ENCODE measurements at places on chromosomes 7 and 10. TPM values are rescaled to one million over a fixed set of nuclear protein-coding genes. Genes with fewer than 3 reads are reported as not detected.

- H3K36me3 ChIP-seq, result no peaks in the 10 kb centered on the region
- no peak overlapping the region for H3K27ac ChIP-seq
- H3K27me3 ChIP-seq, result no peaks in the 10 kb centered on the region
- DNase-seq, result no peak
- peaks cover 10% of the 10 kb centered on the region for H3K4me1 ChIP-seq
These were observed 208.6 kb downstream of the SKAP2 start for GRCh38 chr7:26655781-26656180.

GRCh38 chr7:70812511-70812910, 319.4 kb upstream of the GALNT17 start:
- no peaks in the 10 kb centered on the region for H3K36me3 ChIP-seq
- no peak overlapping the region for H3K27ac ChIP-seq
- DNase-seq, result no peak
- no peaks in the 10 kb centered on the region for H3K4me1 ChIP-seq
- H3K4me3 ChIP-seq, result no peak overlapping the region

DNA sequence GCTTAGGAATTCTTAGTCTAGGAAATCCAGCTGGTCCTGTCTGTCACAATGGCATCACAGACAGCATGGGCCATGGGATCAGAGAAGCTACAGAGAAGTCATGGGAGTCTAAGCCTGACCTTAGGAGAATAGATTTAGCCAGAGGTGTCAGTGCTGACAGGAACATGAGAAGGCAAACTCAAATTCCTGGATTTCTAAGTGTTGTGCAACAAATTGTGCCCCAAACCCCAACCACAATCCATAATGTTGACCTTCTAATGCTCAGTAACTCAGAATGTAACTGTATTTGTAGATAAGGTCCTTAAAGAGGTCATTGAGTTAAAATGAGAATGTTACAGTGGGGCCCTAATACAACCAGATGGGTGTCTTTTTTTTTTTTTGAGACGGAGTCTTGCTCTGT, 95.9 kb upstream of the RHOBTB1 start:
- H3K4me3 ChIP-seq, result no peak overlapping the region
- H3K27me3 ChIP-seq, result no peaks in the 10 kb centered on the region
- DNase-seq, result no peak
- H3K27ac ChIP-seq, result no peak overlapping the region

RET gene
- 0.03 TPM for polyA plus RNA-seq

OR2A12 gene
- not detected for polyA plus RNA-seq
